A549 treated with ZK216348 at 1 μM for 4 hours (cell line): ENCODE measurements at places on chromosomes 1 and 21. TPM values are rescaled to one million over a fixed set of nuclear protein-coding genes. Genes with fewer than 3 reads are reported as not detected.

Gene SLFNL1
- not detected in 5 replicates for total RNA-seq

Gene CD101
- total RNA-seq, result 0.24 to 0.58 TPM (median 0.47 TPM) in 5 replicates

Gene UTS2
- total RNA-seq, result not detected in 5 replicates

Gene CFAP126
- total RNA-seq, result 0.33 to 0.60 TPM (median 0.49 TPM) in 3 of 5 replicates, not detected in the others
